ENCODE measurements at places on chromosomes 12 and 14.
A peak's percentile ranks its signal among the peaks of the same experiment; 100 is the strongest.

DNA sequence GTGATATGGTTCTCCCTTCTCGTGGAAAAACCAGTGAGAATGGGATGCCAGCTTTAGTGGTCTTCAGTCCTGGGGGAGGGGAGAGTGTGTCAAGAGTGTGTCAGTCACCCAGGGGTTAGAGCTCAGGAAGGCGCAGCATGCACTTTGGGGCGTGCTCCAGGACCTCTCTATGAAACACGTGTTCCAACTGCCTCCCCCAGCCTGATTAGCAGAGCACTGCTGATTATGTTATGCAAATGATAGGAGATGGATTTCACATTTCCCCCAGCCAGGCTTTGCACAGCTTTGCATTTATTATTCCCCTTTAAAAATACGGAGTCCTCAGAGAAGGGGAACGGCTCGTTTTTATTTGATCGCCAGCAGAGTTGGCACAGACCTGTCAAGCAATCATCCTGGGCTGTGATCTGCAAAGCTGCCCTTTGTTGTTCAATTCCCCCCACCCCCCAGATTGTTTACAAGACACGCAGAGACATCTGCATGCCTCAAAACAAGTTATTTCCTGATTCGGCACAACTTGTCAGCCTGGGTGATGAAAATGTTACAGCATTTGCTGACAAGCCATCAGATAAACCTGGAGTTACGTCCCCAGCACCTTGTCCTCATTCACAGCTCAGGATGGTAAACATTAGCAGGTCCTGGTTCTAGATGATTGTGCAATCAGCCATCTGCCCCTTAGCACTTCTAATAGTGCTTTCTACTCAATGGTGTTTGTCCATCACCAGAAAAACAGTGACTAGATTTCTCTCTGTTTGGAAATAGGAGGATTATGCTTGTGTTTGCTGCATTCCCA, 196.5 kb downstream of the NOVA1 start:
- DNase-seq = no peak

- peak; percentile 9 for DNase-seq
Observed at GRCh38 chr12:99772274-99772673, 124.7 kb downstream of the GARIN6 start.

- no peak for DNase-seq
Observed at GRCh38 chr12:25397001-25397400, 146.3 kb upstream of the KRAS start.

DNA sequence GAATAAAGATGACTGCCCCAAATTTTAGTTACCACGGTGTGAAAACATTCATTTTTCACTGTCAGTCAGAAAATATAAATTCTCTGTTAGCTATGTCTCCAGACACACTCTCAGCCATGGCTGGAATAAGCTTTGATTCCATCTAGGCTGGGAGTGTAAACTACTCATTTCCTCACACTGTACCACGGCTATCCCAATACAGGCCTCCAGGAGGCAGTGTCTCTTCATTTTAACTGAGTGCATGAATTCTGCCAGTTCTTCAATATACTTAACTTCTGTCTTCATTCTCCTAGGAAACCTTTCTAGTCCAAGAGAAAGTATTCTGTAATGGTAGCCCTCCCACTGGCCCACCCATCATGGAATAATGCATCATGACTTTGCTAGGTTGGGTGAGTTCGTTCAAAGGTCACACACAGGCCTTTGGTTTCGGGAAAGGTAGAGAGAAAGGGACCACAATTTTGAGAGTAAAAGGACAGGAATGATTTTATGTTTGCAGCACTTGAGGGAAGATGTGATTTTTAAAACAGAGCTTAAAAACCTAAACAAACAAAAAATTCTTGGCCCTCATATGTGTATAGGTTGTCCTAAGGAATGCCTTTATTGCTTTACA, 381.1 kb downstream of the SEC23A start:
- peak; percentile 70 for DNase-seq

DNA sequence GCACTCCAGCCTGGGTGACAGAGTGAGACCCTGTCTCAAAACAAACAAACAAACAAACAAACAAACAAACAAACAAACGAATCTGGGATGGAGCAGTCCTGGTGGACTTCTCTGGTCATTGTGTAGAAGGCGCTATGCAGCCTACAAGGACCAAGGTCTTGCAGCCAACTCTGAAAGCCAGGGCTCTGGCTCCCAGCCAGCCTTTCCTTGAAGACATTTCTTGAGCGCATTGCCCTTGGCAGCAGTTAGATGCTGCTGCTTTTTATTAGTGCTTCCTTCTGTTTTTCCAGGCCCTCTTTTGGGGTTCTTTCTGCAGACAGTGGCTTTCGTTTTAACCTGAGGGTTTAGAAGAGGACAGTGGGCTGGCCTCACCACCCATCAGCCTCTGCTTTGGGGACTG, 20.2 kb downstream of the CCDC177 start:
- no peak for DNase-seq

DNA sequence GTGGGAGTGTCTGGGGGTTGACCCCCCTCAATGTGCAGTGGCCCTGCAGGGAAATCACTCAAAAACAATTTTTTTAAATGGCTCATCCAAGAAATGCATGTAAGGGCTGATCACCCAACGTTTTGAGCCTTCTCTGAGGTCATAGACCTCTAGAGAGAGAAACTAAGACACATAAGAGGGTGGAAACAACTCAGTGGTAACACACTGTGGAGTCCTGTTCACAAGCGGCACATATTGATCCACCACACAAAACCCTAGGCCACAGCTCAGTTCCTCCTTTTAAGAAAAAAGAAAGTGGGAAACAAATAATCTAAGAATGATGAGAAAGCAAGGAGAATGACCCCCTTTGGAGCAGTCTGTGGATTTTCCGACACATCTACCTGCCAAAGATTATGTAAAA, 83.0 kb upstream of the METAP2 start:
- DNase-seq = no peak

GRCh38 chr12:29782871-29783772, 620 bp downstream of the TMTC1 start:
- peak; percentile 49 for DNase-seq

GRCh38 chr12:13367973-13368372, 171.4 kb downstream of the EMP1 start:
- DNase-seq = no peak

DNA sequence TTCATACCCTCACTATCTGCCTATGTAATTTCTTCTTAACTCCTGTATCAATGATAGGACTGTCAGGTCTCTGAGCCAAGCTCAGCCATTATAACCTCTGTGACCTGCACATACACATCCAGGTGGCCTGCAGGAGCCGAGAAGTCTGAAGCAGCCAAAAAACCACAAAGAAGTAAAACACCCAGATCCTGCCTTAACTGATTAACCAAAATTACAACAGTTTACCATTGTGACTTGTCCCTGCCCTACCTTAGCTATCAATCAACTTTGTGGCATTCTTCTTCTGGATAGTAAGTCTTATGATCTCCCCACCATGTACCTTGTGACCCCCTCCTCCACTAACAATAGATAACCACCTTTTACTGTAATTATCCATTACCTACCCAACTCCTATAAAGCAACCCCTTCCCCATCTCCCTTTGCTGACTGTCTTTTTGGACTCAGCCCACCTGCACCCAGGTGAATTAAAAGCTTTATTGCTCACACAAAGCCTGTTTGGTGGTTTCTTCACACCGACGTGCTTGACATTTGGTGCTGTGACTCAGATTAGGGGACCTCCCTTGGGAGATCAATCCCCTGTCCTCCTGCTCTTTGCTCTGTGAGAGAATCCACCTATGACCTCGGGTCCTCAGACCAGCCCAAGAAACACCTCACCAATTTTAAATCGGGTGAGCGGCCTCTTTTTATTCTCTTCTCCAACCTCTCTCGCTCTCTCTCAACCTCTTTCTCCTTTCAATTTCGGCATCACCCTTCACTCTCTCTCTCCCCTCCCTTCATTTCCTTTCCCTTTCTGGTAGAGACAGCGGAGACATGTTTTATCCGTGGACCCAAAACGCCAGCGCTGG, 11.5 kb upstream of the LGMN start:
- no peak for DNase-seq

- no peak for DNase-seq
Observed at GRCh38 chr14:100522616-100523099, 64.6 kb downstream of the BEGAIN start.

GRCh38 chr12:92028441-92028709, 117.3 kb downstream of the BTG1 start:
- no peak for DNase-seq

DNA sequence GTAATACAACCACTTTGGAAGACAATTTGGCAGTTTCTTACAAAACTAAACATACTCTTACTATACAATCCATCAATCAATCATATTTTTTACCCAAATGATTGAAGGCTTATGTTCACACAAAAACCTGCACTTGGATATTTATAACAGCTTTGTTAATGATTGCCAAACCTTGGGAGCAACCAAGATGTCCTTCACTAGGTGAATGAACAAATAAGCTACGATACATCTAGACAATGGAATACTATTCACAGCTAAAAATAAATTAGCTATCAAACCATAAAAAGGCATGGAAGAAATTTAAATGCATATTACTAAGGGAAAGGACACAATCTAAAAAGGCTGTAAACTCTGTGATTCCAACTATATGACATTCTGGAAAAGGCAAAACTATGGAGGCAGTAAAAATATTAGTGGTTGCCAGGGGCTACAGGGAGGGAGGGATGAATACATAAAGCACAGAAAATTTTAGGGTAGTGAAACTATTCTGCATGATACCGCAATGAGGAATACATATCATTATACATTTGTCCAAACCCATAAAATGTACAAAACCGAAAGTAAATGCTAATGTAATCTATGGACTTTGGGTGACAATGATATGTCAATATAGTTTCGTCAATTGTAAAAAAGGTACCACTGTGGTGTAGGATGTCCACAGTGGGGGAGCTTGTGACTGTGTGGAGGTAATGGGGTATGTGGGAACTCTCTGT, 70.5 kb downstream of the GPR65 start:
- DNase-seq = peak; percentile 57

DNA sequence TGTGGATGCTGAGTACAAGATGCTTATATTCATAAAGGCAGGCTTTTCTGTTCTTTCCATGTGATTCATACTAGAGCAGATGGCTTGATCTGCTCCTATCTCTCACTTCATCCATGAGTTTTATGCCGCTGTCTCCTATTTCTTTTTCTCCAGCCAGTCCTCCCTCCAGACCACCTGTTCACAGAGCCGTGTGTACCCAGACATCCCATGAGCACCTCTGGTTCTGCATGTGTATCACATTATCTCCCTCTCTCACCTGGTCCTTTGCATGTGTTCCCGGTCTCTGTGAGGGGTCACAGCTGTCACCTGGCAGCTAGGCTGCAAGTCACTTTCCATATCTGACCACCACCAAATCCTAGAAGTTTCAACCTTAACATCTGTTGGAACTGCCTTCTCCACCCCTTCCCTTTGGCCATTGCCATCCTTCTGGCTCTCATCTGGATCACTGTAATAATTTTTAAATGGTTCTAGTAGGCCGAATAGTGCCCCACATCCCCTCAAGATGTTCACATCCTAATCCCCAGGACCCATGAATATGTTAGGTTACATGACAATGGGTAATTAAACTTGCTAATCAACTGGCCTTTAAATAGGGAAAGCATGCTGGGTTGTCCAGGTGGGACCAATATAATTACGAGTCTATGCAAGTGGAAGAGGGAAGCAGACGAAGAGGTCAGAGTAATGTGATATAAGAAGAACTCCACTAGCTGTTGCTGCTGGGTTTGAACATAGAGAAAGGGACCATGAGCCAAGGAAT, 168.1 kb downstream of the SNAPC1 start:
- DNase-seq = no peak

DNA sequence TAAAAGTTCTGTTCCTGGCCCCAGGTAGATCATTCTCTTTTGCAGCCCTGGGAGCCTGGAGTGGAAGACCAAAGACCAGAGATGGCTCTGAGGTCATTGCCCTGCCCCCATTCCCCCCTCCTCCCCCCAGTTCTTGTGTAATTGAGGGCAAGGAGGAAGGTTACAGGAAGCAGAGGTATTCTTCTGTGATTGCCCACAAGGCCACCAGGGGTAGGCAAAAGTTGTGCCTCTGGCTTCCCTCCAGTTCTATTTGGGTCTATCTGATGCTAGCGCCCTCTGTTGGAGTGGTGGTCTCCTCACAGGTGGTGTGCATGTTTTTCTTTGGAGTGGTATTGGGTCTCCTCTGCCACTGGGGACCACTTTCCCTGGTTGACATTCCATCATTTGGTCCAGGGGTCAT, 41.2 kb upstream of the CRY1 start:
- peak; percentile 26 for DNase-seq

DNA sequence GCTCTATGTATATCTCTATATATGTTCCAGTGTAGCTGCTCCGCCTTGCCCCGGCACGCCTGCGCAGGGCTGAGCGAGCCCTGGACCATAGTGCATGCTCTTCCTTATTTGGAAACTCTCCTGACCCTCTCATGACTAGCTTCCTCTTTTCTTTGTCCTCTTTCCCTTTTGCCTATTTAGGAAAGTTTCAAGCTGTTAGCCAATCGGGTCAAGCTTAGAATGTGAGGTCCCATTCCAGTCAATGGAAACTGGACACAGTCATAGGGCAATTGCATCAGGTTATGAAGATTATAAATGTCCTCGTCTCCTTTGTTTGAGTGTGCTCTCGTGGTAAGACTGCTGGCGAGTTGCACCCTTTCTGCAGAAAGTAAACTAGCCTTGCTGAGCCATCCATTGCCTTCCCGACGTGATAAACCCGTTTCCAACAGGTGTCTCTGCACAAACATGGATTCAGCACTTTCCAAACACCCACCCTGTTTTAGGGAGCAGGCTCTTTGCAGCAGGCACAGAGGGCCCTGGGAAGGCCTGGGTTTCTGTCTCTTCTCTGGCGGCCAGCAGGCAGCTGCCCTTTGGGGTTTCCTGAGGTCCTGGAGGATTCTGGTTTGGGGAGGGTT, 30.9 kb downstream of the CCDC92 start:
- peak; percentile 82 for DNase-seq

DNA sequence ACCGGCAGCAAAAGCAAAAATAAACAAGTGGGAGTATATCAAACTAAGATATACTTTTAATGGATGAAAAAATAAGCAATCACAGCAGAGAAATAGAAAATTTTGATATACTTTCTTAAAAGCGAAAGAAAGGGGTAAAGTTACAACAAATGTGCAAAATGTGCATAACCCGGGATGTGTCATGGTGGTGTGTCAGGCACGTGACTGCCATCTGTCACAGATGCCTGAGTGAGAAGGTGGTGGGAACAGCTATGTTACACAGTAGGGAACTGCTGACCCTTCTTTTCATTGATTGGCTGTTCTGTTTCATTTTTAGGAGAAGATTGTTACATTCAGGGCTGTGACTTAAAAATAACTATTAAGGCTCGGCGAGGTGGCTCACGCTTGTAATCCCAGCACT, 168.1 kb upstream of the PELI2 start:
- DNase-seq = no peak

Measured in suppressor macrophage treated with lipopolysaccharide for 4 hours (primary cell).